T-helper 17 cell (primary cell): ENCODE measurements at places on chromosomes 7 and 10. TPM values are rescaled to one million over a fixed set of nuclear protein-coding genes. Genes with fewer than 3 reads are reported as not detected.

DNA sequence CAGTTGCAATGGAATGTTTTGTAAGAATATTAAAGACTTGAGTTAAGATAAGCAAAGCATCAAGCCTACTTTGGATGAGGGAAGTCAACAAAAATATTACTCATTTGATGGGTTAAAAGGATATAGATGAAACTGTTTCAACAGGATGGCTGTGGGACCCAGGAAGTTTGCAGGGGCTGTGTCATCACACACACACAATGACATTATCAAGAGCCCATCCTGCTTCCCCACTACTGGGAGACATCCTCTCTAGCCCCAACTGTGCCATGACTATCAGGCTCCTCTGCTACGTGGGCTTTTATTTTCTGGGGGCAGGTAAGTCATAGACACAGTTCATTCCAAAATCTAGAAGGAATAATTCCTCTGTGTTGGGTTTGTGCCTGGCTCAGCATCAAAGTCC is 78.8 kb upstream of the PRSS1 start:
- DNase-seq, result no peak

- peak; percentile 71 for DNase-seq
Measured at GRCh38 chr10:102072673-102073527, 7.8 kb downstream of the HPS6 start.

CALHM2 gene
- 15.5 TPM for total RNA-seq

- no peak for DNase-seq
Measured at GRCh38 chr7:30183749-30184369, 49.1 kb downstream of the MTURN start.

DYNC1I1 gene
- 0.12 TPM for total RNA-seq

DGKB gene
- not detected for total RNA-seq

DNA sequence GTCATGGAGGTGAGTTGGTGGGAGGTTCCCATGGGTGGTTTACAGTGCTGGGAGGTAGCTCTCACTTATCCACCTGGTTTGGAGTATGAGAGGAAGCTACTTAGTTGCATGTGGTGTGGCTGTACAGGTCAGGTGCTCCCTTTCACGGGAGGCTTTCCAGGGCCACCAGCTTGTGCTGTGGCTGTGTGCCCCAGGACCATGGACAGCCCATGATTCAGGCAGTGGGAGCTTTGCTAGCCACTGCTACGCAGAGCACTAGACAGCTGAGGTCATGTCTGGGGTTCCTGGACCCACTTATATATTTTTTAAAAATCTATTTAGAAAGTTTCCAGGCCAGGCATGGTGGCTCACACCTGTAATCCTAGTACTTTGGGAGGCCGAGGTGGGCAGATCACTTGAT is 42.5 kb upstream of the KCNMA1 start:
- DNase-seq, result no peak

TRIM50 gene
- total RNA-seq, result not detected

DNA sequence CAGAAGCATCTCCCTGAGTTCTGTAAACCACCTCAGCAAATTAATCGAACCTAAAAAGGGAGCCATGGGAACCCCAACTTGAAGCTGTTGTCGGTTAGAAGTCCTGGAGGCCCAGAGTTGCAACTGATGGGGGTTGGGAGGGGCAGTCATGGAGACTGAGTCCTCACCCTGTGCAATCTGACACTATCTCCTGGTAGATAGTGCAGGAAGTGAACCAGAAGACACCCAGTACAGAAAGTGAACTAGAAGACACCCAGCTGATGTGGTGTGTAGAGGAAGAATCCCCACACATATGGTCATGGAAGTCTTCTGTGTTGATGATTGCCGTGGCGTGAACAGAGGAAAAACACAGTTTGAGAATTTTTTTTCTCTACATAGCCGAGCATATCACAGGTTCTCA is 58.8 kb upstream of the SRRM3 start:
- DNase-seq, result no peak

GRCh38 chr7:55570218-55570873 is 2.0 kb downstream of the VOPP1 start:
- DNase-seq, result no peak

- no peak for DNase-seq
Measured at GRCh38 chr7:82859106-82859850, 303.4 kb downstream of the PCLO start.

ANKRD61 gene
- not detected for total RNA-seq

- DNase-seq, result no peak
Measured at GRCh38 chr10:12466704-12467305, 117.5 kb downstream of the CAMK1D start.

GRCh38 chr10:50622706-50623662 is 772 bp downstream of the SGMS1 start:
- DNase-seq, result peak; percentile 57

DNA sequence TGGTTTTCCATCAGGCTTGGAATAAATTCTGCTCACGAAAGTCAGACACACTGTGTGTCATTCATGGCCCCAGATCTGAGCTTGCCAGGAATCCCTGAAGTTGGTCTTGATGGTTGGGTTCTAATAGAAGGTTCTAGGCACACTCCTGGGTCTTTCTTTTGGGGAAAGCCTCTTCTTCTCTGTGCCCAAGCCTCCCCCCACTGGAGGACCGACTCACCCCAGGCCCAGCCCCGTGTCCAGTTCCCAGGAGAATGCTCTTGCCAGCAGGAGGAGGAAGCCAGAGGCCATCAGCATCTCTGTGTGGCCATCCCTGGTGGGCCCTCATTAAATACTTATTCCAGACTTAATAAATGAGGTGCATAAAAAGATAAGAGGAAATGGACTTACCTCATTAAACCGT is 548.0 kb downstream of the TCERG1L start:
- no peak for DNase-seq

DNA sequence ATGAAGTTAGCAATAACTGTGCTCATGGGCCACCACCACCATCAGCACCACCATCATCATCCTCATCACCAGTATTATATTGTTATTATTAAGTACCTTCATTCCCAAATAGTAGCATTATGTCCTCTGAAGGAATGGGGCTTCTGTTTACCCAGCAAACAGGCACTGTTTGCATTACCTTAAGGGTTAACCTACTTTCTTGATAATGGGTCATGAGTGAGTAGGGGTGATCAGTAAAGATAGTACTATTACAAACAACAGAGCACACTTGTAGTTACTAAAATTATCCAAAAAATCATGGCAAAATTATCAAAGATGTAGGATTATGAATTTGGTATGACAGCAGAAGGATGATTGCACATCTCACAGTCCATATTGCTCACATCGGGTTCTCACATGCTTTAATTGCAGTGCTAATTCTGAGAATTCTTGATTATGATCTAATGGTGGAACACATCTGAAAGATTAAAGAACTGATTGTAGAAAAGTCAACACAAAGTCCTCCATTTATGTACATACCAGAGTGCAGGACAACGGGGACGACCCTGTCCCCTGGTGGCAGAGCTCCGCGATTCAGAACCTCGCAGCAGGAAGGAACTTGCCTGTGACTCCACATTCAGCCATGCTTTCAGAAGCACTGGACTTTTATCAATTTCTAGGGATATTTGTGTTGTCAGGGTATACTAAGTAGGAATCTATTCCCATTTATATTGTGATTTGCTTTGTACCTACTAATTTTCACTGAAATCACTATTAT is 31.0 kb downstream of the PDE1C start:
- no peak for DNase-seq

PRSS37 gene
- total RNA-seq, result not detected

DNA sequence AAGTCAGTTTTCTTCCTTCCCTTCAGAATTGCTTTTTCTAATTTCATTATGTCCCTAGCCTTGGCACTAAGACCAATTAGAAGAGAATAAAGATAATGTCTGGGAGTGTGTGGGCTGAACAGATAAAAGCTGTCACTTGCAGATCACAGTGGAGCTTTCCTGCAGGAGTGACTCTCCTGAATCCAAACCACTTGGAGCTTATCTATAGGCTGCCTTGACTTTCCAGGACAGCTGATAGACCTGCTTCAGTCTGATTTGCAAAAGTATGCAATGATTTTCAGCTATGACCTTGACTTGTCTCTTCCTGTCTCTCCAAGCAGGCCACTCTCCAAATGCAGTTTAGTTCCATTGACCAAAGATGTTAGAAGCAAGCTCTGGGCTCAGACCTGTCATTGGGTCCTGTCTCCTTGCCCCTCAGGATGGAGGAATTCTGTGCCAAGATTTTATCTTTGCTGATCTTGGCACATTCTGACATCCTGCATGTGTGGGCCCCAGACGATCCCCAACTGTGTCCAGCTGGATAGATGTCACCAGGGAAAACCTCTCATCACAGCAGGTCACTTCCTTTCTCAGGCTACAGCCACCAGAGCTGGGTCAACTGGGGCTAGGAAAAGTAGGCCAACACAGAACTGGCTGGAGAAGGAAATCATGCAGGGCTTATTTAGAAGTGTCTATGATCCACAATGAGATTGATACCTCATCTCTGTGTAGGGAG is 120.9 kb upstream of the ZNF438 start:
- DNase-seq, result no peak

DNA sequence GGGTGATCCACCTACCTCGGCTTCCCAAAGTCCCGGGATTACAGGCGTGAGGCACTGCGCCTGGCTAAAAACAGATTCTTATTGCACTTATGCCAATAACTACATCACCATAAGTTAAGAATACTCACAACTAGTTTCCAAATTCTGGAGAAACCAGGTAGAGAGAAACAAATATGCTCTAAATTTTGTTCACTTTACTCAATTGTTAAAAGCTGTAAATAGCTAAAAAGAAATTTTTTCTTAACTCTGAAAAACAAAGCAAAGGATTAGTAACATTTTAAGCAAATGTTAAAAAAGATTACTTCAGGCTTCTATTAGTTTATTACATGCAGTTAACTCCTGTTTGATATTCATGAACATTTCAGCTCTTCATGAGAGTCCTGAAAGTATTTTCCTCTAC is 28.3 kb upstream of the ZMIZ2 start:
- DNase-seq, result no peak

SPDYE2B gene
- total RNA-seq, result not detected

- no peak for DNase-seq
Measured at GRCh38 chr7:17299483-17299991, 1.1 kb downstream of the AHR start.

EPHA1 gene
- total RNA-seq, result 19.7 TPM

DNA sequence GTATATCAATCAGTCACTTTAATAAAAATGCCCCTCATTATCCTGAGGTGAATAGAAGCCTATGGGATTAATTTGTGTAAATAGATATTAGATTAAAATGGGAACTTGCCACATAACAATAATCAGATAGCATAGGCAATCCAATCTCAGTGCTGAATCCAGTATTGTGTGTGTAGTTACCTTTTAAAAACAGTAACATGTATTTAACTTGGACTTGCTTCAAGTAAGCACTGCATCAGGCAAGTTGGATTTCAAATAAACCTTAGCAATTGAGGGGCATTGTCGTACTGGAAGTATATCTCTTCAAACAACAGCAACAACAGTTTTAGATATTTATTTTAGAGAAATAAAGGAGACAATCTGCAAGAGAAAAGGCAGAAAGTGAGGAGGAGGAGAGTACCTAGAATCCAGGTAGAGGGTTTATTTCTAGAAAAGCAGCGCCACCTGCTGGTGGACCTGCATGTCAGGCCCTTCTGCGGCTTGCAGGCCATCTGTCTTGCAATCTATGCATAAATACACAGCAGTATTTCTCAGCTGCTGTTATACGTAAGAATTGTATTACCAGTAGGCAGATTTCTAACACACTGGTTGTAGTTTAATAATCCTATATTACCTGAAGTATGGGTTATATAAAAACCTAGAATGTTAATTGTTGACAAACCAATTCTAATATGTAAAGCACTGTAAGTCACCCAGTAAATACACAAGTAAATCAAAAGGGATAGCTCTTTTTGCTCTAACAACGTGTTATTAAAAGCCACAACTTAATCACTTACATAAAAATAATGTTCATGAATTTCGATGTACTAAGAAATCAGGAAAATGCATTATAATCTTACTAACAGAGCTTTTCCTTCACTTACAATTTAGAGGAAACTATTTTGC is 652.8 kb downstream of the KCNMA1 start:
- peak; percentile 51 for DNase-seq

DNA sequence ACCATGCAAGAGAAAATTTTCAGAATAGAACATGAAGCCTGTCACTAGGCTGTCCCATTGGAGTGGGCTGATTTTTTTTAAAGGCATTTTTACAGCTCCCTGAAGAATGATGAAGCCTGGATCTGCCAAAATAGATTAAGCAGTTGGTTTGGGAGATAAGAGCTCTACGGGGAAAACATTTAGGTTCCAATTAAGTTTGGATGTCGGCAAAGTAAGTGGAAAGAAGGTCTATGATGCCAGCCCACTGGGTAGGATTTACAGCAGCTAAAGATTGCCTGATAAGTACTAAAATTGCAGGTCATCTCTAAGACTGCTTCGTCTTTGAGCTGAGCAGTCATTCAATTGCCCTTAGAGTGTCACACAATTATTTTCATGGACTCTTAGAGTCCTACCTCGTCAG is 939.2 kb upstream of the CELF2 start:
- DNase-seq, result no peak

GRCh38 chr10:6062101-6062771 is at the start of gene IL2RA:
IL2RA (minus strand) TSS chr10:6062367; CDS start chr10:6062151, 216 bp downstream.
- peak; percentile 41 for DNase-seq

DNA sequence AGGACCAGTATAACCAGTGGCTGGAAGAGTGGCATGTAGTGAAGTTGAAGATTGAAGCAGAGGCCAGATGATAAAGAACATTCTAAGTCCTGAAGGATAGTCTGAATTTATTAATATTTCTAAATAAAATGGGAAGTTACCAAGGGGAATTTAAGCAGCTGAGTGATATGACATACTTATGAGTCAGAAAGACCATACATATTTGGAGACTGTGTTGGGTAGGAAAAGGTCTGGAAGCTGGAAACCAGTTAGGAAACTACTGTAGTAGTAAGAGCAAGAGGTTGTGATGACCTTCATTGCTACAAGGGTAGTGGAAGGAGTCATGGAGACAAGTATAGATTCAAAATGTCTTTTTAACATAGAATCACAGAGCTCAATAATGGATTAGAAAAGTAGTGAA is 752.3 kb downstream of the SUGCT start:
- no peak for DNase-seq

DNA sequence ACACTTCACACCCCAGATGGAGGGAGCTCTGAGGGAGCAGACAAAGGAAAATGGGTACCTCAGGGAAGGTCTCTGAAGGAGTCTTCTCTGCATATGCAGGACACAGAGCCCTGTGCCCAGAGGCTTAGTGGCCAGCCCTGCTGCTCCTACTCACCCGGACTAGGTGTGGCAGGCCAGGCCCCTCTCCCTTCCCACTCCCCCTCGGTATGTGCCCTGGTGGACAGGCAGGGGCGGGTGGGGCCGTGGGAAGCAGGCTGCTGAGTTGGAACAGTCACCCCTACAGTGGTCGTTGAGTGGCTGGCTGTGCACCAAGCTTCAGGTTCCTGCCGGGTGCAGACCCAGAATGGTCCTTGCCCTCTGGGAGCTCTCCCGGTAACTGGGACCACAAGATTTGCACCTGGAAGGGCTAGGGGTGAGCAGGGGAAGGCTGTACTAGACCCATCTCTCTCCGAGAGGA is 68.6 kb downstream of the ZMIZ1 start:
- no peak for DNase-seq

GRCh38 chr7:14875941-14876587 is 26.5 kb downstream of the DGKB start:
- no peak for DNase-seq

GRCh38 chr10:97017474-97017903 is 168.3 kb downstream of the SLIT1 start:
- no peak for DNase-seq
